ENCODE measurements at places on chromosomes 3 and 15.

DNA sequence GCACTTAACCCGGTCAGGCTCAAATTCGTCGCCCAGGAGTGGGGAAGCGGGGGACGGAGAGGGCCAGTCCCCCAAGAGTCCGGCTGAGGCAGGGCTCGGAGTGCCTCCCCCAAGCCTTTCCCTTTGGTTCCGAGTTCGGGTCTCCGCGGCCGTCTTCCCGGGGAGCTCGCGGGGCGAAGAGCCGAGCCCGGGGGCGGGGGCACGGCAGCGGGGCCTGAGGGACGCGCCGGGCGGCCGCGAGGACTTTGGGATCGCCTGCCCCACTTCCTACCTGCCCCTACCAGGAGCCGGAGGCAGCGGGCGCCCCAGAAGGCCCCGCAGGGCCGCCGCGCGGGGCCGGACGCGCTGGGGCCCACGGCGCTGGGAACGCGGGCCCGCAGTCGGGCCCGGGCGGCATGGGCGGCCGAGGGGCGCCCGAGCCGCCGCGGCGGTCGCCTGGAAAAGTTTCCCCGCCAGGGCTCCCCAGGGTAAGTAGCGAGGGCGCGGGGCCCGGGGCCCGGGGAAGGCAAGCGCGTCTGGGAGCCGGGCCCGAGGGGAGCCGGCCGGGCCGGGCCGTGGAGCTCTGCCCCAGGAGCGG, 2.8 kb downstream of the FURIN start:
- no peak for DNase-seq

- DNase-seq: no peak
Observed at GRCh38 chr3:64400706-64401105, 175.4 kb upstream of the PRICKLE2 start.

DNA sequence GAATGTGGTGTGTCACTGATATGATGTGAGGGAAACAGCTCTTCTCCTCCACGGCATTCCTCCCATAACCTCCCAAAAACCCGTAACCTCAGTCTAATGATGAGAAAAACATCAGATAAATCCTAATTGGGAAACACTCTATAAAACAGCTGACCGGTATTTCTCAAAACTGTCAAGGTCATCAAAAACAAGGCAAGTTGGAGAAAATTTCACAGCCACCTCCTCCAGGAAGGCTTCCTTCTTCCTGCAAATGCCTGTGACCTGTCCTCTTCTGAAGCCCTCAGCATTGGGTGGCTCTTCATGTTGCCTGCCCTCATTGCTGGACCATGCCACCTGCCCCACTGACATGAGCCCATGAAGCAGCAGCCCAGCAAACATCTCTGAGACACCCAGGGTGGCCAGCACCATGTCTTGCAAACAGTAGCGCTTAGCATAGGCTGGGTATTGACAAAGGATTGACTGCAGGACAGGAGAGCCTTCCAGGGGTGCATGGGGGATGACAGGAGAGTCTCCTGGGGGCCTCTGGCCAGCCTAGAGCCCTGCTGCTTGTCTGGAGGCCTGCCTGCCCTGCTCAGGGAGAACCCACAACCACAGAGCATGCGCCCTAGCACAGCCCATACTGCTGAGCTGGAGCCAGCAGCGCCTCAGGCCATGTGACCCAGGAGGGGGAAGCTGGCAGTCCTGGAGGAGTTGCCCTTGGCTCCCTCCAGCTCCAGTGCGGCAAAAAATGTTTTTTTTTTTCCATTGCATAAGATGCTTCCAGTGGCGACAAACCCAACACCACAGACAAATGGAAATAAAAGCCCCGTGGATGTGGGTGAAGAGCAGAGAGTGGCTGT, 49.7 kb downstream of the XXYLT1 start:
- no peak for DNase-seq

DNA sequence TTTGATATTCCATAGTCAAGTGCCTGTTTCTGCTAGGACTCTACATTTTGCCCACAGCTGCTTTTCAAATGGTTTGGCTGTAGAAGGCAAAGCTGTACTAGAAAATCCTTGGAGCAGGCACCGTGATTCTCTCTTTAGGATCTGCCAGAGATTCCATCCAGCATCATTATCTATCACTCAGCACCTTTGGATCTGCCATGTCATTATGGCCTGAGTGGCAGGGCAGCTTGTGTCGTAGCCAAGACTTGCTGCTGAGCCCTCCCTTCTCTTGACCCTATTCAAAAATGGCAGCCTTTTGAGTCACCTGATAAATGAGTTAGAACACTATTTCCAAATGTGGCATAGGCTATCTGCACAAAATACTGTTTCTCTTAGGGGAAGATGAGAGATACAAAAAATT, 8.1 kb upstream of the CMSS1 start:
- DNase-seq: no peak

GRCh38 chr3:43062564-43063040, 43.3 kb downstream of the POMGNT2 start:
- DNase-seq: no peak

- DNase-seq: no peak
Observed at GRCh38 chr3:195403244-195403643, 39.6 kb downstream of the ACAP2 start.

GRCh38 chr15:28125673-28126651, 26.8 kb upstream of the OCA2 start:
- DNase-seq: no peak

GRCh38 chr3:44339181-44340057, 853 bp downstream of the TCAIM start:
- DNase-seq: no peak

GRCh38 chr15:78149805-78150751, 916 bp downstream of the IDH3A start:
- DNase-seq: no peak

DNA sequence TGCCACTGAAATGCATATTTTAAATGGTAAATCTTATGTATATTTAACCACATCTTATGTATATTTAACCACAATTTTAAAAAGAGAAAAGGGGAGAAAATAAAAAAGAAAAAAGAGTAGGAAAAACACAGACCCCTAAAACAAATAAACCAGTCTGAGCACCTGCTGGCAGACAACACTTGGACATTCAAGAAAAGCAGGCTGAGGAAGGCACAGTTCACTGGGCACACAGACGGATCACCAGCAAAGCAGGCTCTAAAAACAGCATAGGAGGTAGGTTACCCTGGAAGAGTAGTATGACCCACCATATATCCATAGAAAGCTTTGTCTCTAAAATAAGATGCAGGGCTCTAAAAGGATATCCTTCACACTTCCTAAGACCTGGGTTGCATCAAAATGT, 27.0 kb downstream of the AAGAB start:
- DNase-seq: no peak

DNA sequence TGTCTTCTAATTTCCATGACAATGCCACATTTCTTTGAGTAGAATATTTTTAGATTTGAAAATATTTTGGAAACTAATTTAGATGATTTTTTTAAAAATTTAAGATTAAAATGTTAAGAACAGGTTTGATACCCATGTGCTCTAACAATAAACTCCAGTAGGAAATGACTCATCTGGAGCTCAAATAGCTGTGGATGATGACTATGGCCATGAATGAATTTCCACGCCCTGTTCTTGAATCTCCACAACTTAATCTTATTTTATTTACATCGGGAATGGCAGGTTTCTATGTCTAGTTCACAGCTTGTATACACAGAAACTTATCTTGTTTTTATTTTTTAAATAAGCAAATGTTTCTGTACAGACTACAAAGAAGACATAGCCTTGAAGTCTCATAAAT, 726.8 kb downstream of the NAALADL2 start:
- no peak for DNase-seq

DNA sequence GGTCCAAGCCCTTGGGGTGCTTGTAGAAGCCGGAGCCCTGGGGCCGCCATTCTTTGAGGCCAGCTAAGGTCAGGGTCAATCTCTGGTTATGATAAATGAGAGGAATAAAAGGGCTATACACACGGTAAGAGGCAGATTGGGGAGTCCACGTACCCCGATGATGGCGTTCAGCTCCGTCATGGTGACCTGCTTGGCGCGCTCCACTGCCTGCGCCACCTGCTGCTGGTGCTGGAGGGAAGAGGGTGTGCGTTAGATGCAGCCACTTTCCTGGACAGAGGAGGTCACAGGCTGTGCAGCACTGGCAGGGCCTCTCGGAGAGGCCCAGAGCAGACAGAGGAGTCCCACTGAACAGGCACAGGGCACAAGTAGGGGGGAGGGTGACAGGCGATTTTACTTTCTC, 23.3 kb downstream of the TLE3 start:
- no peak for DNase-seq

GRCh38 chr15:61479613-61480012, 250.5 kb upstream of the RORA start:
- no peak for DNase-seq

- no peak for DNase-seq
Observed at GRCh38 chr3:8278448-8278847, 223.2 kb upstream of the LMCD1 start.

DNA sequence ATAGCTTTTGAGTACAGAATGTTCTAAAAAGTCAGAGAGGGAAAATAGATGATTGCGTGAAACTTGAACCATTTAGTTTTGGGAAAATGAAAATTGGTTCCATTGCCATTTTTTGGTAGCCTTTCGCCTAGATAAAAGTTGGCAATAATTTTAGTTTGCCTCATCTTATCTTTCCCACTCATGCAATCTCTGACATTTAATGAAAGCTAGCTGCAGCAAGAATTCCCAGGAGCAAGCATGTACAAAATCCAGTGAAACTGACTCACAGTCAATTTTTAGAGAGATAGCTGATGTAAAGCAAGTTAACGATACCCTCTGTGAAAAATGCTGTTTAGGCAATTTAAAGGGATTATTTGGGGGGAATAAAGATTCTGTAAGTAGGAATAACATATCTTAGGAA, 797.4 kb downstream of the GRM7 start:
- no peak for DNase-seq

- DNase-seq: no peak
Observed at GRCh38 chr3:63617391-63617790, 35.1 kb upstream of the SNTN start.

DNA sequence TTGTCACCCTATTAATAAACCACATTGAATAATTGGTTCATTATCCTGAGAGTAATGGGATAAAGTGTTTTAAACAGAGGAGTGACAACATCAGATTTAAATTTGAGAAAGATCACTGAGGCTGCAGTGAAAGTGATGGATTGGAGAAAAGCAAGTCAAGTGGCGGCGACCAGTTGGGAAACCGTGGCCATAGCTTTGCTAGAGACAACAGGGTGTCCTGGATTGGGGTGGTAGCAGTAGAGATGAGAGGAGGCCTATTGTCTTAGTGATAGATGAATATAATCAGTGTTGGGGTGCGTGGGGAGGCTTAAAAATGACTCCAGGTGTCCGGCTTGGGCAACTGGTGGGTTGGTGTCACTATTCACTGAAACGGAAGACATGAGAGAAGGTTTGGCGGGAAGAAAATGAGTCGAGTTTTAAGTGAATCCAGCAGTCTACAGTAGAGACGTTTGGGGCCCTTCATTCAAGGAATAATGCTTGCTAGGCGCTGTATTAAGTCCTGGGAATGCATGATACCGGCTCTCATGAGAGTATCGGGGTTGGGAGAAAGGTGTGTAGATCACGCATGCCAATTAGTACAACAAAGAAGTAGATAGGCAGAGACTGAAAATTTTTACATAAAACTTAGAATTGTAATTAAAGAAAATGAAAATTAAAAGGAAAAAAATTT, 819 bp downstream of the NEK4 start:
- no peak for DNase-seq

- DNase-seq: no peak
Observed at GRCh38 chr3:156536524-156537316, 18.2 kb downstream of the SSR3 start.
